K562 (cell line): ENCODE measurements at places on chromosomes 4 and X.

DNA sequence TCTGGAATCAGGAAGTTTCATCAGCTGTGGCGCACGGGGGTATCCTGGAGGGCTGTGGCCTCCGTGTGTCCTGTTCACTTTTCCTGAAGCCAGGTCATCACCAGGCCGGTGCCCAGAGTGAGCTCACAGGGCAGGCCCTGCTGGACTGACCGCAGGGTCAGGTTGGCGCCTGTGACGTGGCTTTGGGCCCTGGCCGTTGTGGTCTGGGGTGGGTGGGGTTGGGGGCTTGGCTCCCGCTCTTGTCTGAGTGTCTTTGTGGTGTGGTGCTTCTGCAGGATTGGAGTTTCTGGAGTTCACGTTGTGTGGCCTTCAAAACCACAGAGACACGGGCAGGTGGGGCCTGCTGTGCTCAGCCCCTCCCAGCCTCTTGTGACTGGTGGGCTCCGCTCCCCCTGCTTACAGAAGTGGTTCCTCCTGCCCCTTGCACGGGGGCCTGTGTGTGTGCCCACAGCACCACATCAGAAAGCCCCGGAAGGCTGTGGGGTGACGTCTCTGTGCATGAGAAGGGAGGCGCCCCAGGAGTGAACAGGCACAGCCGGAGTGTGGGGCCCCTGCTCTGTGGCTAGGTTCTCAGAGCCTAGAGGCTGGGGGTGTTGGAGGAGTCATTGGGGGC, 9.5 kb downstream of the RGS12 start:
- DNase-seq = no peak

- no peak for DNase-seq
Measured at GRCh38 chrX:102684772-102685520, 27.3 kb upstream of the GPRASP2 start.

DNA sequence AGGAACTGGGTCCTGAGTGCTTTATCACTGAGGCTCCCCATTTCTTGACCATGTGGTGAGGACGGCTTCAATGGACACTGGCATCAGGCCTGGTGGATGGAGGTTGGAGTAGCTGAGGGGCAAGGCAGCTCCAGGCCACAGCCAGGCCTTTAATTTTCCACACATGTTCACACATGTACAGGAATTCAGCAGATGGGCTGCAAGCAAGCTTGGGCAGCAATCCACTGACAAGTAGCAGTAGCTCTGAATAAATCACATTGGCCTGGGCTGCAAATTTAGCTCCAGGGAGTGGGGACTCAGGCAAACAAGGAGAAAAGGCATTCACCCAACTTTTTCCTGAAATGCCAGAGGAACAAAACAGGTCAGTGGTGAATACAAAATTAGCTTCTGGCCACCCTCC, 107.8 kb upstream of the SCML1 start:
- DNase-seq = no peak

DNA sequence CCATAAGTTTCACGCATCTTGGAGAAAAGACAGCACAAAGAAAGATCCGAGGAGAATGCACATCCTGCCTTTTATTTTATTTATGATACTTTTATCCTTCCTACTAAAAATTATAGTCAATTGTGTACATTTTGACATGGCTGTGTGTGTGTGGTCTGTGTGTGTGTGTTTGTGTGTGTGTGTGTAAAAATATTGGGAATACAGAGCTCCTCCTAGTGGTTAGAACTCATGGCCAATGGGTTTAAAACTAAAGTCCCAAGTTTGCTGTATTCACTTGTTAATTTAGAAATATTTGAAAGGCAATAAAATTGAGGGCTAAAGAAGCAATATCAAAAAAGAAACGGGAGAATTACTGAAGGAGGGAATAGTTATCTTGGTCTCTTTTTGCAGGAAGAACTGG, 47.5 kb downstream of the NKX6-1 start:
- DNase-seq = no peak

GRCh38 chr4:4216648-4217047, 10.1 kb downstream of the OTOP1 start:
- DNase-seq = no peak

- no peak for DNase-seq
Measured at GRCh38 chr4:1011666-1012033, 224 bp downstream of the FGFRL1 start.

DNA sequence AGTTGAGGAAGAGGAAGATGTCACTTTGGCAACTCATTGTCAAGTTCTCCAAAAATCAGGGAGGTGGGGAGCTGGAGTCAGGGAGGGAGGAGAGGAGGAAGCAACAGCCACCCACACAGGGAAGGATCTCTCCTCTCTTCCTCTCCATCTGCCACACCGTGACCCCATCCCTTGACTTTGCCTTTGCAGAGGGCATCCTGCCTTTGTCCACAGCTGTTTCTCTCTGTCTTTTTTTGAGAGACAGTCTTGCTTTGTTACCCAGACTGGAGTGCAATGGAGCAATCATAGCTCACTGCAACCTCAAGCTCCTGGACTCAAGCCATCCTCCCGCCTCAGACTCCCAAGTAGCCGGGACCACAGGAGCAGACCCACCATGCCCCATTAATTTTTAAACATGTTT, 276.0 kb downstream of the SHOX start:
- DNase-seq = no peak

DNA sequence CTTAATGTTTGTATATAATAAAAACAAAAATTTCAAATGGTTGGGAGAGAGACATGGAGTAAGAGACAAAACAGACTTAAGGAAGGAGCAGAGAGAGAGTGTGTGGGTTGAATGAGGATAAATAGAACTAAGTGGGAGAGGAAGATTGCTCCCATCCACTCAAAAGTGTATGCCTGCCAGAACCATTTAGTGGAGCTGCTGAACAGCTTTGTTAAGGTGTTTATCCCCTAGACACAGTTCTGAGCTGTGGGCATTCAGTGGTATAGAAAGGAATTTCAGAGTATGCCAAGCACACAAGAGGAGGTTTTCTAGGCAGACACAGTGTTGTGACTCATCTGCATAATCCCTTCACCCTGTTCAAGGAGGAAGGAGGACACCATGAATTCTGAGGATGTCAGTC, 508.6 kb upstream of the EPHA5 start:
- no peak for DNase-seq

DNA sequence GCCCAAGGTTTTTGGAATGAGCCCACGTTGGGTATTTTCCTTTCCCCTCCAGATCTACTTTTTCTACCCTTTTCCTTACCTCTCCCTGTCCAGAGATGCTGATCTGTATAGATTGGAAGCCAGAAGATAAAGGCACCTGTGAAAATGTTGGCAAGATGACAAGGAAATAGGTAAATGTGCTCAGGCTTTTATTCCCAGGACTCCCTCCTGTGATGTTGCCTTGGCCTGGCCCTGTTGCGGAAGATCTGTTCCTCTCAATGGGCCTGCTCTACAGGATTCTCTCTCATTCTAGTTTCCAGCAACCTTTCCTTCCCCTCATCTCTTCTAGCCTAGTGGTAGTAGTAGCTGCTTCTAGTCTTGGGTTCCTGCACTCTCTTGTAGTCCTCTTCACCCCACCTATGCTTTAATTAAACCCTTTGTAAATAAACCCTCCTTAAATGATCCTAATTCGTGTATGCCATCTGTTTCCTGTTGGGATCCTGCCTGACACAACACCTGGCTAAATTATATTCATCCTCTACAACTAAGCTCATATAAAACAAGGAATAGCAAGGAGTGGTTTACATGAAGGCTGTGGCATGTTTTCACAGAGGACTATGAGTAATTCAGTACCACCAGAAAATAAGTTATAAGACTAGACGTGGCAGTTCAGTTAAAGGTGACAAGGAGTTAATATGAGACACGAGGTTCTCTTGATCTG, 95.7 kb upstream of the MAOA start:
- DNase-seq = no peak

GRCh38 chr4:142264961-142265360, 581.1 kb downstream of the INPP4B start:
- DNase-seq = no peak

- DNase-seq = no peak
Measured at GRCh38 chr4:24914460-24914859, 1.6 kb upstream of the CCDC149 start.

DNA sequence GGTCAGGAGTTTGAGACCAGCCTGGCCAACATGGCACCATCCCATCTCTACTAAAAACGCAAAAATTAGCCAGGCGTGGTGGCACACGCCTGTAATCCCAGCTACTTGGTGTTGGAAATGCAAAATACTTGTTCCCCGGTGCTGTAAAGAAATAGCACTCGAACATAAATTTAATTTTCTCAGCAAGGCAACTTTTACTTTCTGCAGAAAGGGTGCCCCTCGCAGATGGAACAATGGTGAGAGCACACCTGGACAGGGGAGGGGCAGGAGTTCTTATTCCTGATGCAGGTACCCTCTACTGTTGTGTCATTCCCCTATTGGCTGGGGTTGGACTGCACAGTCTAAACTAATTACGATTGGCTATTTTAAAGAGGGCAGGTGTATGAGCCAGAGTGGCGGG, 139.7 kb downstream of the FHIP1A start:
- DNase-seq = no peak

DNA sequence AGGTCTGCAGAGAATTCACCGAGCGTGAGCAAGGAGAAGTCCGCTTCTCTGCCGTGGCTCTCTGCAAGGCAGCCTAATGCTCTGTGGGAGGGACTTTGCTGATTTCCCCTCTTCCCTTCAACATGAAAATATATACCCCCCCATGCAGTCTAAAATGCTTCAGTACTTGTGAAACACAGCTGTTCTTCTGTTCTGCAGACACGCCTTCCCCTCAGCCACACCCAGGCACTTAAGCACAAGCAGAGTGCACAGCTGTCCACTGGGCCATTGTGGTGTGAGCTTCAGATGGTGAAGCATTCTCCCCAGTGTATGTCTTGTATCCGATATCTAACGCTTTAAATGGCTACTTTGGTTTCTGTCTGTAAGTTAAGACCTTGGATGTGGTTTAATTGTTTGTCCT, 11.3 kb downstream of the UCHL1 start:
- no peak for DNase-seq

DNA sequence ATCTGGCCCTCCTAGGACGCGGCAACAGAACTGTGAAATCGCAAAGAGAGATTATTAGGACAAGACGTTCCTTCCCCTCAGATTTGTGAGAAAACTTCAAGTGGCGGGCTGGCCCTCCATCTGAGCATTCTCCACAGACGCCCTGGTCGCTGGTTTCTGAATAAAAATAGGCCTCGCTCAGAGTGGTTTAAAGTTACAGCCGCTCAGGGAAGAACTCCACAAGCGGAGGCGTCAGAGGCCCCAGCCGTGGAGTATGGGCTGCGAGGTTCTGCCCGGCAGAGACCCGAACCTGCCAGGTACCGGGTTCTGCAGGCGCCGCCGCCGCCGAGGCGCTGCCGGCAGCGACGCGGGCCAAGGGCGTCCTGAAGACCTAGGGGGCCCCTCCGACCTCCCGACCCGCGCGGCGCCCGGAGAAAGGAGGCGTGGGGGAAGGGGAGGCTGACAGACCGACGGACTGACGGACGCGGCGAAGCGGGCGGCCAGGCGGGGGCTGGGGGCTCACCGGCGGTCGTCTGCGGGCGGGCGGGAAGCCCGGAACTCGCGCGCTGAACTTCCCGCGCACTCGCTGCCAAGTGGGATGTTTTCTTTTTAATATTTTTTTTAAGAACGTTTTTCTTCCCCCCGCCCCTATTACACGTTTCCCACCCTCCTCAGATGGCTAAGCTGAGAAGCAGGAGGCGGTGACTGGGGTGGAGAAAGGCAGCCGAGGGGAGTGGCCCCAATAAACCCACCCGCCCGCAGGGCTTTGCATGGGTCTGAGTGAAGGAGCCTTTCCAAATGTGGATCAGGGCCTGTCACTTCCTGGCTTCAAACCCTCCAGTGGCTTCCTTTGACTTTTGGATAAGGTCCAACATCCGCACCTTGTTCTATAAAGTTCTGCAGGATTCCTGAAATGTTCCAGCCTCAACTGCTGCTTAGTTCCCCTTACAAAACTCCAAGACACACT, at the start of gene PABPC4L:
Gene PABPC4L (minus strand): TSS at position 574 of the 946 bp plus-strand sequence. CDS start 770 bp downstream, outside the sequence.
- peak; percentile 6 for DNase-seq

DNA sequence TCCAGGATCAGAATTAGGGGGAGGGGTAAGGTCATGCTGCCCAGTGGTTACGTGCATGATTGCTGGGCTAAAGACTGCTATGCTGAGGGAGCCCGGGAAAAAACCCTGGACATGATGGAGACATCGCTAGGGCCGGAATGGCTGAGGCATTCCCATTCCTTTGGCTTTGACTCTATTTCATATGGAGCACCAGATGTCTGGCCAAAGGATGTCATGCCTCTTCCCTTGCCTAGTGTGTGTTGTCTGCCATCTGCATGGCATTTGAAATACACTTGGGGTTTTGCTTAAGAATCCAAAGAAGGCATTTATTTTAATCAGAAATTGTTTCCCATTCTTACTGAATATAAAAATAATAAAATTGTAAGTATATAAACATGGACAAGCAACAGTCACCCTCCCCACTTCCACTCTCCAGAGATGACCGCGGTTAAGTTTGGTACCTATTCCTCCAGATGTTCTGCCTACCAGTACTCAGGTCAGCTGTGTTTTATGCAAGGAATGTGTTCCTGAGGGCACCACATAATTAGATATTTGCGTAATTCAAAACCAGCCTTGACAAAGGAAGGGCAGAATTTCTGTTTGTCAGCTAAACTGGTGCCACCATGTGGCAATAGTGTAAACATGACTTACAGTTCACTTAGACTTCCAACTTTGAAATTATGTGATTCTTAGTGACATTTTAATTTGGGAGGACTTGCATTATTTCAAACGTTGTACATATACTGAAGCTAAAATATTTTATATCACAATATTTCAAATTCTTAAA, 105.9 kb downstream of the CT47B1 start:
- peak; percentile 10 for DNase-seq

GRCh38 chr4:173682609-173683008, 152.6 kb upstream of the HAND2 start:
- no peak for DNase-seq

DNA sequence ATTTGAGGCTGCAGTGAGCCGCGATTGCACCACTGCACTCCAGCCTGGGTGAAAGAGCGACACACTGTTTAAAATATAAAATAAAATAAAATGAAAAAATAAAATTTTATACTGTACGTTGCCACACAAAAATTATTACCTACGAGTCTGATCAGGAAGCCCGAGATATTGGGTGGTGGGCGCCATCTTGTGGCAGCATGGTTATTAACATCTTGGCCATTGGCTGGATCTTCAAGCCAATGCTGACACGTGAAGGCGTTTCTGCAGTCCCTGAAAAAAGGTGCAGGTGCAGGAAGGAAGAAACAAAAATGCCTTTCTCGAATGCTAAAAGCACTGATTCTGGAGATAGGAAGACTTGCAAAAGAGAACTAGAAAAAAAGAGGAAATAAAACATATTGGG, 4.9 kb upstream of the TLR8 start:
- peak; percentile 75 for DNase-seq
